Psoas muscle (tissue), 8 donors: ENCODE measurements at places on chromosomes 16 and 17.

DNA sequence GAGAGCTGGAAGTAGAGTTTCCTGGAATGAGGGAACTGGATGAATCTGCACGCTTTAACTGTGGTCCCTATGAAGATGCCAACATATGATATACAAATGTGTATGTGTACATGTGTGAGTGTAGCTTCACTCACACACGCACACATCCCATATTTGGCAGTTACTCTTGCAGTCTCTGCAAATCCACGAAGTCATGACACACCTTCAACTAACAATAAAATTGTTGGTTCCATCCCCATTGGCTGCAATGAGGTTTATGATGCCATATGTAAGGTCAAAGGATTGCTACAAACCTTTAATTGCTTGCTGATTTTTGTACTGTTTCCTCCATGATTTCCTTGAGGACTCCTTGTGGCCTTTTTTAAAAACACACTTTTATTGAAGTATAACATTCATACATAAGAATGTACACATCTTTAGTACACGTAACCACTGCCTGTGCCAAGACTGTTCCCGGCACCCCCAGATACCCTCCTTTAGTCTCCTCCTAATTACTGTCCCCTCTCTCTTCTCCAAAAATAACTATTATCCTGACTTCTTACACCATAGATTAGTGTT, 22.0 kb downstream of the MYO1D start:
- DNase-seq, result no peak

GRCh38 chr16:12819126-12820117, 15.7 kb upstream of the CPPED1 start:
- peak; percentile 71 for DNase-seq

DNA sequence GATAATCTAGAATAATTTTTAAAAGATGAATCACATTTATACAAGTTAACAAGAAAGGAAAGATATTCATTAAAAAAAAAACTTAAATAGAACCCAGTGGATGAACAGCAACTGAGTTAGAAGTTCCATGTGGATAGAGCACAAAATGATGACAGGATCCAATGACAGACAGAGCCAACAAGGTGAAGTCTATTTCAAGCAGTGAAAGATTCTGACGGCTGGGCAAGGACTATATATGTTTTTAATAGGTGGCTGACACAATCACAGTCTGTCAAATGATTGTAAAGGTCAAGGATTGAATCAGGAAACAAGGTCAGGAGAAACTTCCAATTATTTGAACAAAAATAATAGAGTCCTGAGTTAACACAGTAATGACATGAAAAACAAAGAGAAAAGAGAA, 1460.0 kb upstream of the CDH8 start:
- no peak for DNase-seq

DNA sequence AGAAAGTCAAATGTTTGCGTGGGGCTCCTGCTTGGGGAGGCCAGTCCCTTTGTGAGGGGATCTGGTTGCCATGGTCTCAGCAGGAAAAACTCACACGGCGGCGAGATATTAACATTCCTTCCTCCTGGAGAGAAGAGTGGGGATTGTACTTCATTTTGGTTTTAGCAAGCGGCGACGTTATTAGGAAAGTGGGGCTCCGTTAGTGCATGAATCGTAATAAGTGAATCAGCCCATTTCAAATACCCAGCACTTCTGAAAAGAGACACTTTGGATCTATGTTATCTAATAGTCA, 41.6 kb upstream of the METRNL start:
- no peak for DNase-seq

- peak; percentile 48 for DNase-seq
Observed at GRCh38 chr16:56191835-56192634, 746 bp downstream of the GNAO1 start.

- no peak for DNase-seq
Observed at GRCh38 chr17:29167393-29168078, 12.7 kb downstream of the MYO18A start.
